AML-193 (cell line): ENCODE measurements at places on chromosomes 12 and 14.

DNA sequence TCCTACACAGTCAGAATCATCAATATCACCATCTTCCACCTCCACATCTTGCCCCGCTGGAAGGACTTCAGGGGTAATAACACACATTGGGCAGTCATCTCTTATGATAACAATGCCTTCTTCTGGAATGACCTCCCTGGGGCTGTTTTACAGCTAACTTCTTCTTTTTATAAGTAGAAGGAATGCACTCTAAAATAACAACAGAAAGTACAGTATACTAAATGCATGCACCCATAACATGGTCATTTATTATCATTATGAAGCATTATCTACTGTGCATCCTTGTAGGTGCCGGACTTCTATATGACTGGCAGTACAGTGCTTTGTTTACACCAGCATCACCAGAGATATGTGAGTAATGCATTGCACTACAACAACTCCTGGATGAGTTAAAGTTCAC lies 19.0 kb upstream of the NUAK1 start:
- DNase-seq: no peak

GRCh38 chr12:68319988-68320623 lies 12.1 kb downstream of the MDM1 start:
- DNase-seq: no peak

DNA sequence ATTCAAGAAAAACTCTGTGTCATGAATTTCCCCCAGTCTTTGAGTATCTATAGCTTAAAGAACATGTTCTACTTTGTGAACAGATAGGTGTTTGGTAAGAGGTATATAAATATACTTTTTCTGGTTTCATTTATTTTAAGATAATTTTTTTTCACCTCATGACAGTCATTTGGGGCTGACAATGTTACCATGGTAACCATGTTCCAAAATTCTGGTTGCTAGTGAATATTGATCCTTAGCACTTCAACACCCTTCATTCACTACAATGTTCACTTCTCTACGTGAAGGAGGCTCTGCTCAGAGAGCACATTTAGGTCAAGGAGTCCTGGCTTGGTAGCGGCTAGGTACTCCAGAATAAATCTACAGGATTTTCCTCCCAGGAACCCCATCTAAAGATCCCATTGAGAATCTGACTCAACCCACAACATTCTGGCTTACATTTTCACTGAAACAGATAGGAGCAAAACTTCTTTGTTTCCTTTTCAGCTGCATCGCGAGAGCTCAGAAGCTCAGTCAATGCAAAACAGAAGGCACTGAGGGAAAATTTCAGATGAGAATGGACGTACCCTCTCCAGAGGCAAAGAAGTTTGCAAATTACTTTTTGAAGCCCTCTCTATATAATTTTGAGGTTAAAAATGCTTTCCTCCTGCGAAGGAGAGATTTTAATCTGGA lies 93.6 kb downstream of the ARF6 start:
- no peak for DNase-seq

DNA sequence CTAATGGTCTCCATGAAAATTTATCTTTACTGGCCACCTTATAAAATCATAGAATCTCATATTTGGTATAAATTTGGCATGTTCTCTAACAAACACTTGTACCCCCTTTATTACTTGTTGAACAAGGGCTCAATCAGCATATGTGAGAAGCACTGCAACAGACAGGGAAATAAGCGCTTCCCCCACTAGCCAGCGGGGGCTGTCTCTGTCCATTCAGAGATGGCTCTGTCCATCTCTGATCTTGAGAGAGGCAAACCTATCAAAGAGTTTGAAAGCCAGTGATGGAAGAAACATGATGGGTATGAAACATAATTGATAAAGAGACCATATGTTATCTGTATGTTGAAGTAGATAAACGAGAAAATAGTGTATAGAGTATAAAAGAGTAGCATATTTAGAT lies 326.8 kb downstream of the PDZRN4 start:
- DNase-seq: no peak

DNA sequence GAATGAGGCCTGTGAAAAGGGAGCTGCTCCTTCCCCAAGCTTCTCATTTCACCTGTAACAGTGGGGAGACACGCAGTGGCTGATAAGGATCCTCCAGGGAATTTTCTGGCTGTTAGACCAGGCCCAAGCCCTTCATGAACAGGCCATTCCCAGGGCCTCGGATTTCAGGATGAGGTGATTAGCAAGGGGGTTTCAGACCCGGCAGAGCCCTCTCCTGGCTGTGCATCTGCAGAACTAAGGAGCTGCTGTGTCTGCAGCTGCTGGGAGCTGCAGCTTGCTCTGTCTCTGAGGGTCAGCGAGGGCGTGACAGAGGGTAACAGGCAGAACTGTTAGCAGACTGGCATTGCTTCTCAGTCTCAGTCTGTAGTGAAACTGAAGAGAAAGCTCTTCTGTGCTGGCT lies 110.4 kb downstream of the KCNA5 start:
- no peak for DNase-seq

DNA sequence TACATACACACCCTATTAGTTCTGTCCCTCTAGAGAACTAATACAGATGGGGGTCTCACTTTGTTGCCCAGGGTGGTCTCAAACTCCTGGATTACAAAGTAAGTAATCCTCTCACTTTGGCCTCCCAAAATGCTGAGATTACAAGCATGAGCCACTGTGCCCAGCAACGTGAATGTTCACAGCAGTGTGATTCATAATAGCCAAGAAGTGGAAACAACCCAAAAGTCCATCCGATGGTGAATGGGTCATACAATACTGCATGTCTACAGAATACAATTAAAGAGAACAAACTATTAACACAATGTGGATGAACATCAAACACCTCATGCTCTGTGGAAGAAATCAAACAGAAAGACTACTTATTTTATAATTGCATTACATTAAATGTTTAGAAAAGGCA lies 57.3 kb upstream of the SYNE2 start:
- DNase-seq: no peak
